ENCODE measurements at places on chromosomes 7 and 10.

DNA sequence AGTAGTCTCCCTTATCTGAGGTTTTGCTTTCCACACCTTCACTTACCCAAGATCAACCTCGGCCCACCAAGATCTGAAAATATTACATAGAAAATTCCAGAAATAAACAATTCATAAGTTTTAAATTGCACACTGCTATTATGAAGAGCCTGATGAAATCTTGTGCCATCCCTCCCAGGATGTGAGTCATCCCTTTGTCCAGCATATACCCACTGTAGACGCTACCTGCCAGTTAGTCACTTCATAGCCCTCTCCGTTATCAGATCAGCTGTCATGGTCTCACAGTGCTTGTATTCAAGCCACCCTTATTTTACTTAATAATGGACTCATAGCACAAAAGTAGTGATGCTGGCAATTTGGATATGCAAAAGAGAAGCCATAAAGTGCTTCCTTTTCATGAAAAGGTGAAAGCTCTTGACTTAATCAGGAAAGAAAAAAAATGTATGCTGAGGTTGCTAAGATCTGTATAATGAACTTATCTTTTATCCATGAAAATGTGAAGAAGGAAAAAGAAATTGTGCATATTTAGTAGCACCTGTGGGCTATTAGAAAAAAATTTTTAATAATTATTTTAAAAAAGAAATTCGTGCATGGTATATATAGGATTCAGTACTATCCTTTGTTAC, 9.8 kb upstream of the MRPS16 start:
- peak; percentile 43 for DNase-seq

DNA sequence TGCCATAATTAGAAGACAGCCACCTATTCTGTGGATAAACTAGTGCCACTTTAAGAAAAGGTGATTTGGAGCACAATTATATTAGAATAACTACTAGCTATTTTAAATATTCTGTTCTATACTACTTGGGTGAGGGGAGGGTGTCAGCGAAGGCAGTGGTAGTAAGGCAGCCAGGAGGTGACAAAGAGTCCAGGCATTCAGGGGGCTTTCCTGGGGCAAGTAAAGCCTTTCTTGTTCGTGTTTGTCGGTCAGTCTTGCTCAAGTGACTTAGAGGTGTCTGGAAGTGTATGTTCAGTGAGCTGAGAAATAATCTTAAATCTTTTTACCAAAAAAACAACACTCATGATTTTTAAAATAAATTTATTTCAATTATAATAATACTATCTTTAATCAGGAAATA, 34.4 kb downstream of the ADD3 start:
- no peak for DNase-seq

DNA sequence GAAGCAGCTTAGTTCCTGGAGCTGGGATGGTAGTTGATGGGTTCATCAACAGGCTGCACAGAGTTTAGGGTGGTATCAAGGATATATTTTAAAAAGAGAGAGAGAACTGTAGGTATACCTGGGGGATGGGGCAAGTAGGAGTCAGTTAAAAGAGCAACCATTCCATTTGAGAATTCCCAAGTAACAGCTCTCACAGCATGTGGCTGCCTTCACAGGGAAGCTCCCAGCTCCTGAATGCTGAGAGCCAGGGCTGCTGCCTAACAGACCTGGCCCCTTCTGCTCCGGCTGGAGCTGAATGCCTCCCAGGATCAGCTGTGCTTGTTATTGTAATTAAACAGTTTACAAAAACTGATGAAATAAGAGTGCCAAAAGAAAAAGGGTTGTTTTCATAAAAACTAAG, 58.8 kb upstream of the GPR26 start:
- no peak for DNase-seq

DNA sequence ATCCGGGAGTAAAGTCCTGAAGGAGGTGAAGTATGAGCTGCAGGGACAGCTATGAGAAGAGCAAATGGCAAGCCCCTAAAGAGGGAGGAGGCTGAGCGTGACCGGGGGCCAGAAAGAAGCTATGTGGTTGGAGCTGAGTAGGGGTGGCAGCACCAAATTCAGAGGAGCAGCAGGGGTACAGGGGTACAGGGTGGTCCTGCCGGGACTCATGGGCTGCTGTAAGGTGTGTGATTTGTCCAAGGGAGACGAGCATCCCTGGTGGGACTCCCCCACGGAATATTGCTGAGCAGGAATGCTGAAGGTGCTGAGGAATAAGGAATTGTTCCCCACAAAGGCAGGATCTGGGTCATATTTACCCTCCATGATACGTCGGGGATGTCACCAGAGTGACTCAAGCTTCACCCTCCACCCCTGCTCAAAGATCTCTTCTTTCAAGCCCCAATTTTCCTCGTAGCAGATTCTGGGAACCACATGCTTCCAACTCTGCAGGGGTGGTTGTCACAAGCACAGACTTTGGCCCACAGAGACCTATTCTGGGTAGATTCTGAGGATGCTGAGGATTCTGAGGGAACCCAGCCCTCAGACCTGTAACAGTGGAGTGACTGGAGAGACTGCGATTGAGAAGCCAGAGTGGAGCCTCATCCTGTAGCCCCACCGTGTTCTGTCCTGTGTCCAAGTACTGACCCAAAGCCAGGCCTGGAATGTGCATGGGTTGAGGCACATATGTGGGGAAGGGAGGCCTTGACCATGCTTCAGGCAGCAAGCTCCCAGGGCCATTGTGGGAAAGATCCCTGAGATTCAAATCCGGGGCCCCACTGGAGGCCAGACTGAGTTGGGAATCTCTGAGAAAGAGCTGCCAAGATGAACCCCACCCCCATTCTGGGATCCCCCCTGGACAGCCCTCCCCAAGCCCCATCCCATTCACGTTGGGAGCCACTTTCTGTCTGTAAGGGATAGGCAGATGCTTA, 4.2 kb downstream of the SFTPD start:
- no peak for DNase-seq

GRCh38 chr7:79165225-79165624, 288.2 kb downstream of the MAGI2 start:
- no peak for DNase-seq

GRCh38 chr10:89367529-89367928, 10.3 kb upstream of the IFIT1B start:
- DNase-seq, result no peak

GRCh38 chr10:86523348-86523747, 1.8 kb upstream of the WAPL start:
- peak; percentile 34 for DNase-seq

- no peak for DNase-seq
Measured at GRCh38 chr10:7686351-7687171, 16.6 kb upstream of the ITIH2 start.

DNA sequence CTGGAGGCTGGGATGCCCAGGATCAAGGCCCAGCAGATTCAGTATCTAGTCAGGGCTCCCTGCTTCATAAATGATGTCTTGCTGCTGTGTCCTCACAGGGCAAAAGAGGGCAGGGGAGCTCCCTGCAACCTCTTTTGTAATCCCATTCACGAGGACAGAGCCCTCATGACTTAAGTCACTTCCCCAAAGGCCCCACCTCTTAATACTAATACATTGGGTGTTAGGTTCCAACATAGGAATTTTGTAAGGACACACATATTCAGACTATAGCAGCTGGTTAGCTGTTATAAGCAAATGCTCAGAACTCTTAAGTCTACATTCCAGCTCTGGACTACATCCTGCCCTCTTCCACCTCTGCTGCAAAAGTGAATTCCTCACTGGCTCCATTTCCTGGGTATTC, 63.0 kb downstream of the VOPP1 start:
- DNase-seq, result peak; percentile 36

DNA sequence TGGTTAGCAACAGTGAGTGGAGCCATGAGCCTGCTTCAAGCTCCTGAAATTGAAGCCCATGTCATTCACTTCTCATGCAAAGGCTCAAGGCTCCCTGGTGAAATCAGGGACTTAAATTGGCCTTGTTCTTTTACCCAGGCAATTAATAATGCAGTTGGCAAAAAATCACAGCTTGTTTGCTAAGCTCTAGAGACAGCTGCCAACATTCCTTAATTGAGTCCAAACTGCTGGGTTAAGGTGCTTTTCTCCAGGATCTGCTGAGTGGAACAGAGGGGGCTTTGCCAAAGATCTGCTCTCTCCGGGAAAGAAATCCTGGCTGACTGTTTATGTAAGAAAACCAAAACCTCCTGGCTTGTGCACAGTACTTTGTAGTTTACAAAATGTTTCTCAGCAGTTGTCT, 257.6 kb upstream of the GHITM start:
- no peak for DNase-seq

GRCh38 chr7:129005186-129005585, 49.7 kb downstream of the TNPO3 start:
- DNase-seq, result no peak

GRCh38 chr10:128660726-128661125, 534.5 kb upstream of the MKI67 start:
- DNase-seq, result no peak

DNA sequence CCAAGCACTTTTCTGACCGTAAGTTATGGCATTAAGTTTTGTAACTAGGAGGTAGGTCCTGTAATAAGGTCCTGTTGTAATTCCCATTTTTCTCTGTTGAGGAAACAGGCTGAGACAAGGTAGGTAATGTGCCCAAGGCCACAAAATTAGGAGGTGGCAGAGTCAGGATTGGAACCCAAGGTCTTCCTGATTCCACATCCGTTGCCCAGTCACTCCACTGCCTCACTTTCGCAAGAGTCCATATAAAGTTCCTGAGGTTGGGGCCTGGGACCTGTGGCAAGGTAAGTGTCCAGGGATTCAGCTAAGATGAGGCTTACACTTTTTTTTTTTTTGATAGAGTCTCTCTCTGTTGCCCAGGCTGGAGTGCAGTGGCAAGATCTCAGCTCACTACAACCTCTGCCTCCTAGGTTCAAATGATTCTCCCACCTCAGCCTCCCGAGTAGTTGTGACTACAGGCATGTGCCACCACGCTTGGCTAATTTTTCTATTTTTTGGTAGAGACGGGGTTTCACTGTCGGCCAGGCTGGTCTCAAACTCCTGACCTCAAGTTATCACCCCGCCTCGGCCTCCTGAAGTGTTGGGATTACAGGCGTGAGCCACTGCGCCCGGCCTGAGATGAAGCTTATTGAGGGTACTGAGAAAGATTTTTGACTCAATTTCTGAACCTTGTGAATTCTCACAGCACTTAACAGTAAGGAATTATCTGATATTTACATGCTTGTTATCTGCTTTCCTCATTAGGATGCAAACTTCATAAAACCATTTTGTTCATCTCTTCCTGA, 20.3 kb upstream of the GNA12 start:
- no peak for DNase-seq

DNA sequence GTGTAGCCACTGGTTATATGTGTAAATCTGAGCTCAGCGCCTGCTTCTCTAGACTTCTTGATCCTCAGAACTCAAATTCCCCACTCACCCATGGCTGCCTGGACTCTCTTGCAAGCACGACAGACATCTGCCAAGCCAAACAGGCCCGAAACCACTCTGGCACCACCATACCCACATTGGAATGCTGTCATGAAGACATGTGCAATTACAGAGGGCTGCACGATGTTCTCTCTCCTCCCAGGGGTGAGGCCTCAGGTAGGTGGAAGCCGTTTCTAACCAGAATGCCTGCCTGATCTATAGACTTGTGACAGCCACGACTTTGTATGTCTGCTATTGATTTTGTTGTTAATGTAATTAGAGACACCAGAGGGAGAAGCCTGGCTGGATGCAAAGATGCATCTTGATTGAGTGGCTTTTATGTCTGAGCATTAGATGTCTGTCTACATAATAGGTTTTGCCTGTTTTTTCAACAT, 4.0 kb downstream of the BAMBI start:
- DNase-seq, result no peak

DNA sequence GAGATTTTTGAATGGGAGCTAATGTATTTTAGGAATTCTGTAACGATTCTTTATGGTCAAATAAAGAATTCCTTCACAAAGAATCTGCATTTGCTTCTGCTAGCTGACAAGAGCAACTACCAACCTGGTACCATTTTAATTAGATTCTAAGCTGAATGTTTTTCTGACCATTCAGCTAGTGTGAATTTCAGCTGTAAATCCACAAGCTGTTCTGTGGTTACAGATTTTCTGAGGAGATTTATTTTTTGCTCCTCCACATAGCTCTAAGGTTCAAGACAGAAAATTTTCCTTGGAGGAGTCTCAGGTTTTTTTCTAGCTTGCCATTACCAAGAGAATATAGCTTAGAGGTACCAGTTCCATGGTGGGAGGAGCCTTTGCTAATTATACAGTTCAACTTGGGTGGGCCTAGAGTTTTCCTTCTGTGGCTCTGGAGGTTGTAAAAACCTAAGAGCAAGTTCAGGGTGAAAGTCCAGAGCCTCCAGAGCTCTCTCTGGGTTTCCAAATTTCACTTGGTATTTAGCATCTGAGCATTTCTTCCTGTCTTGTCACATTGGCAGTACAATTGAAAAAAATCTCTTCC, 120.1 kb downstream of the JAZF1 start:
- DNase-seq, result no peak

- DNase-seq, result no peak
Measured at GRCh38 chr10:62541811-62542210, 167.6 kb downstream of the ZNF365 start.

DNA sequence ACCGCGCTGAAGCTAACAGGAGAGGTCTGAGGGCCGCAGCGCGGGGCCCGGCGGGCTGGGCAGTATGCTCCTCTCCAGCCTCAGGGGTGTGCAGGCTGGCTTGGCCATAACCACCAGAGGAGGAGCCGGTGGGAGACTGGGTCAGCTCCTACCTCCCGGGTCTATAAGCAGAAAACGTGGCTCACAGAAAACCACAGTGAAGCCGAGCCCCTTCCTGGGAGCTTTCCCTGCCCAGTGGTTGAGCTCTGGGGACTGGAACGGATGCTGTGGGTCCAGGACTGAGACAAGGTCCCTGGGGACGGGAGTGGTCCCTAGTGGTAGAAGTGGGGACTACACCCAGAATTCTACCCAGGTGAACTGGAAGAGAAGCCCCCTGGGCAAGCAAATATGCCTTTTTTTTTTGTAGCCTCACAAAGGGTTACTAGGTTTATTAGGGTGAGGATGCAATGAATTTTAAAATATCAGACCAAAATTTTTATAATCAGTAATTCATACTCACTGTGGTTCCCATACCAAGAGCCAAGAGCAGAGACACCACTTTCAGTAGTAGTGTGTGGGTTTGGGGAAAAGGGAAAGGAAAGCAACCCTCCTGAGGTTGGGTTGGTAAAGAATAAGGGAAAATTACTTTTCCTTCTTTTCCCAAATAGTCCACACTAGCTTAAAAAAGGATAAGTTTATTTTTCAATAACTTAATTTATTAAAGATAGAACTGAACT, 67.9 kb upstream of the PRKCQ start:
- DNase-seq, result peak; percentile 20

DNA sequence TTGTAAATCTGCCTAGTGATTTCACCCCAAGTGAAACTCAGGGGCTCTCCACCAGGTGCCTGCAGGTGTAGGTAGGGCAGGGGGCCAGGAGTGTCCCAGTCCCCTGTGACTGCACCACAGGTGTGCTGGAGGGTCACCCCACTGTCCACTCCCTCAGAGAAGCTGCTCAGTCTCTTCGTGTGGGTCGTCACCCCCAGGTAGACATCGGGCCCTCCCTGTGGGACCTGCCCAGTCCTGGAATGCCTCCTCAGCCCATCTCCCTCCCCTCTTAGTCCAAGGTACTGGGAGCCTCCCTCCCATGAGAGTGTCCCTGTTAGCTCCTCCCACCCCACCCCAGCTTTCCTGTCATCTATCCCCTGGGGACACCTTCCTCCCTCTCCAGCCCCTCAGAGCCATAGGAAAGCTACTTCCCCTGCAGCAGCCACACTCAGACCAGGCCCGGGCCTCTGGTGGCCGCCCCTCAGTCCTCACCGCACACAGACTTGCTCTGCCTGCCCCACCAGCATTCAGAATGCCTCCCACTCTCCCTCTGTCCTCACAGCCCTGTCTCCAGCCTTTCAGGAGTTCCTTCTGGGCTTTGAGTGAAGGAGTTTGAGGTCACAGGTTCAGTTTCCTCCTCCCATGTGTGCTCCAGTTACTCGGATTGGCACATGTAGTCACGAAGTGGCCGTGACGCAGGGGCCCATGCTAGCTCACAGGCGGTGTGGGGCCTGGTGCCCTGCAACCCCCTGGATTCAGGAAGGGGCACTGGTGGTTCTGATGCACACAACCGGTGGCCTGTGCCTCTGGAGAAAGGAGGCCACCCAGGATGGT, 5.1 kb downstream of the ALOX5 start:
- peak; percentile 2 for DNase-seq
